ENCODE measurements at places on chromosomes 5 and 9. TPM values are rescaled to one million over a fixed set of nuclear protein-coding genes. Genes with fewer than 3 reads are reported as not detected.

- peaks cover 7% of the 10 kb centered on the region for H3K4me1 ChIP-seq
- DNase-seq: no peak
- no peaks in the 10 kb centered on the region for H3K27me3 ChIP-seq
- H3K36me3 ChIP-seq: no peaks in the 10 kb centered on the region
Observed at GRCh38 chr5:76836585-76836984, 13.2 kb upstream of the S100Z start.

DNA sequence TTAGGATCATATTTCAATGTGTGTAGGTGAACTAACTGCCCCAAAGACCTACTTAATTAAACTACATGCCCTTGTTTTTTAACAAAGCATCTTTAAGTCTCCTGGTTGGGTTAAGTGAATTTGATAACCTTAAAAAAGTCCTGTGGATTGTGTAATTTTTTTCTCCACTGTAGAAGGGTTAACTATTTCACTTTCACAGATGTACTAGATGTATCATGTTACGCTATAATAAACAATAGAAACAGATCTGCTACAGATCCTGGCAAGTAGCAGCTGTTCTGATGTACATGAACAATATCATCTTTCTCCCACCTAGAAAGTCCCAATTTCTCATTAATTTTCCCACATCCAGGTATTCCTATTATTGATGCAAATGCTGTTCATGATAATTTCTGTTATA is 18.9 kb downstream of the KIF24 start:
- no peaks in the 10 kb centered on the region for H3K36me3 ChIP-seq
- H3K4me1 ChIP-seq: no peaks in the 10 kb centered on the region
- H3K27me3 ChIP-seq: no peaks in the 10 kb centered on the region

DNA sequence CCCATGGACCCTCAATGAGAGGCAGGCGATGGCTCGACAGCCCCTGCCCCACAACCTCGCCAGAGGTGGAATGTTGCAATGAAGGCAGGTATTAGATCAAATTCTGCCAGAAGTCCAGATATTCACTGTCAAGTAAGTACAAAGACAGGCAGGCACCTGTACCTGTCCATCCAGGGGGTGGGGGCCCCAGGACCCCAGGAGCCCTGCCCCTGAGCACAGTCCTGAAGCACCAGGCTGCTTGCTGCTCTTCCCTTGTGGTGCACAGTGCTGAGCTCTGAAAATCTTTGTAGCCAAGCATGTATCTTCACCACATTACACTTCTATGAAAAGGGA is 26.2 kb upstream of the HMCN2 start:
- H3K36me3 ChIP-seq: no peaks in the 10 kb centered on the region
- no peaks in the 10 kb centered on the region for H3K27me3 ChIP-seq
- H3K4me3 ChIP-seq: no peak overlapping the region
- peaks cover 17% of the 10 kb centered on the region for H3K4me1 ChIP-seq

- H3K27me3 ChIP-seq: no peaks in the 10 kb centered on the region
- no peak overlapping the region for H3K27ac ChIP-seq
- no peak for DNase-seq
- H3K4me1 ChIP-seq: no peaks in the 10 kb centered on the region
- no peaks in the 10 kb centered on the region for H3K36me3 ChIP-seq
- no peak overlapping the region for H3K4me3 ChIP-seq
Observed at GRCh38 chr5:2169850-2170760, 287.4 kb upstream of the IRX4 start.

DNA sequence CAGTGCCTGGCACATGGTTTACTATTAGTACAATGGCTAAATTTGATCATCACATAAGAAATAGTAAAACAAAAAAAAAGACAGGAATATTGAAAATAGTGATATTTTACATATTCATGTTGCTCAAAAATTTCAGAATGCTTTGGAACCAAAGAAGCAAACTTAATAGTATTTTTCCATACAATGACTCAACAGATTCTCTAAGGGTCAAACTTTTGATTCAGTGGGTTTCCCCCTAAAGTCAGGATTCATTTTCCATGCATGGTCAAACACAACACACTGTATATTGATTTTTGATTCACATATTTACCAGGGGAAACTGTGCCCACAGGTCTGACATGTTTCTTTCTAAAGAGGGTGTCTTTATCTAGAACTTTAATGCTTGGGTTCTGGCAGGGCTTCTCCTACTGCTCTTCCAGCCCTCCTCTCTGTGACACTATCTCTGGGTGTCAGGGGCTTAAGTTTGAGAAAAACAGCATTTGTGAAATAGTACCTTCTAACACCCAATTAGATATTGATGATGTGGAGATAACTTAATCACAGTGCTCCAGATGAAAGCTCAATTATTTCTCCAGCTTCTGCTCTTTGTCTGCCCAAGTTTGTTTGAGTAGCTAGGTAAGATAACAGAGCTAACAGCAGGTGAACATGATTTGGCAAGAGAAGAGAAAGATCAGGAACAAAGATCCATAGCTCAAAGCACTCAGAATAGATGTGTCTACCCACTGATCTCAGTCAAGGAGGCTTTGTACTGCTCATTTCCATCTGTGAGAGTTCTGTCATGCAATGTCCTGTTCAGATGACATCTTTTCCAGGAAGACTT is 35.5 kb upstream of the ELL2 start:
- H3K36me3 ChIP-seq: no peaks in the 10 kb centered on the region
- no peak overlapping the region for H3K4me3 ChIP-seq
- no peaks in the 10 kb centered on the region for H3K27me3 ChIP-seq
- no peaks in the 10 kb centered on the region for H3K4me1 ChIP-seq
- no peak overlapping the region for H3K27ac ChIP-seq

- no peaks in the 10 kb centered on the region for H3K36me3 ChIP-seq
- no peaks in the 10 kb centered on the region for H3K27me3 ChIP-seq
- no peak overlapping the region for H3K27ac ChIP-seq
- DNase-seq: no peak
- H3K4me1 ChIP-seq: no peaks in the 10 kb centered on the region
- H3K4me3 ChIP-seq: no peak overlapping the region
Observed at GRCh38 chr5:137036640-137037039, 462.5 kb downstream of the SPOCK1 start.

The CDH10 gene
- total RNA-seq: not detected

- no peaks in the 10 kb centered on the region for H3K36me3 ChIP-seq
- no peak overlapping the region for H3K27ac ChIP-seq
- H3K4me1 ChIP-seq: peaks cover 25% of the 10 kb centered on the region
- no peak overlapping the region for H3K4me3 ChIP-seq
- no peak for DNase-seq
- no peaks in the 10 kb centered on the region for H3K27me3 ChIP-seq
Observed at GRCh38 chr5:149975409-149975808, 14.9 kb downstream of the SLC26A2 start.

The SHISAL2B gene
- total RNA-seq: not detected

DNA sequence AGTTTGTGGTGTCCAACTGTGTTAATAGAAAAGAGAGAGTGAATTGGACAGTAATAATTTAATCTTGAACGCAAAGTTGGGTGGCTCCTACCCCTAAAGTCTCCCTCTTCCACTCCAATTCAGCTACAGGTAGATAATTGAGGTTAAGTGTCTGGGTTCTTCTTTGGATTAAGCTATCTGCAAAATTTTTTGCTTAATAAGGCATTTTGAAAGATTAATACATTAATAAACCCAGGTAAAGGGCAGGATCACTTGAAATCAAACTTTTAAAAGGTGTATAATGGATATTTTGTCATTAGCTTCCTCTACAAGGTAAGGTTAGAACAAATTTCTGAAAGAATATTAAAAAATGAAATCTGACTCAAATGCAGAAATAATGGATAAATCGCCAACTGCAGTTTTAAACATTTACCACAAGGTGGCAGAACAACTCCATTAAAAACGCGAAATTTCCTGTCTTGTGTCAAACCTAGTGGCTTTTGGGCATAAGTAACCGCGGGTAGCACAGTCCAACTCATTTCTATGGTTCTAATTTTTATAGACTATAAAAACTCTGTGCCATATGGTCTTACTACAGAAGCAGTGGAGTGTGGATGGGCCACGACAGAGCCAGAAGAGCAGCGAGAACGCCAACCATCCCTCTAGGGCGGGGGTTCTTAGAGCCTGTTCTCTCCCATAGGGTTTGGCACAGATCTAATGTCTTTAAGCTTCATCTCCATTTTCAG is 276.5 kb downstream of the ARHGEF28 start:
- no peak overlapping the region for H3K4me3 ChIP-seq
- no peak overlapping the region for H3K27ac ChIP-seq
- no peaks in the 10 kb centered on the region for H3K27me3 ChIP-seq

GRCh38 chr9:138049779-138050471 is 172.3 kb downstream of the CACNA1B start:
- no peaks in the 10 kb centered on the region for H3K36me3 ChIP-seq
- H3K27me3 ChIP-seq: peaks cover 8% of the 10 kb centered on the region
- no peaks in the 10 kb centered on the region for H3K4me1 ChIP-seq
- H3K27ac ChIP-seq: no peak overlapping the region
- DNase-seq: no peak
- no peak overlapping the region for H3K4me3 ChIP-seq
